NCI-H526 (cell line): ENCODE measurements at places on chromosomes 3 and 15.

- no peak for DNase-seq
Measured at GRCh38 chr15:38558372-38559059, 6.1 kb downstream of the RASGRP1 start.

DNA sequence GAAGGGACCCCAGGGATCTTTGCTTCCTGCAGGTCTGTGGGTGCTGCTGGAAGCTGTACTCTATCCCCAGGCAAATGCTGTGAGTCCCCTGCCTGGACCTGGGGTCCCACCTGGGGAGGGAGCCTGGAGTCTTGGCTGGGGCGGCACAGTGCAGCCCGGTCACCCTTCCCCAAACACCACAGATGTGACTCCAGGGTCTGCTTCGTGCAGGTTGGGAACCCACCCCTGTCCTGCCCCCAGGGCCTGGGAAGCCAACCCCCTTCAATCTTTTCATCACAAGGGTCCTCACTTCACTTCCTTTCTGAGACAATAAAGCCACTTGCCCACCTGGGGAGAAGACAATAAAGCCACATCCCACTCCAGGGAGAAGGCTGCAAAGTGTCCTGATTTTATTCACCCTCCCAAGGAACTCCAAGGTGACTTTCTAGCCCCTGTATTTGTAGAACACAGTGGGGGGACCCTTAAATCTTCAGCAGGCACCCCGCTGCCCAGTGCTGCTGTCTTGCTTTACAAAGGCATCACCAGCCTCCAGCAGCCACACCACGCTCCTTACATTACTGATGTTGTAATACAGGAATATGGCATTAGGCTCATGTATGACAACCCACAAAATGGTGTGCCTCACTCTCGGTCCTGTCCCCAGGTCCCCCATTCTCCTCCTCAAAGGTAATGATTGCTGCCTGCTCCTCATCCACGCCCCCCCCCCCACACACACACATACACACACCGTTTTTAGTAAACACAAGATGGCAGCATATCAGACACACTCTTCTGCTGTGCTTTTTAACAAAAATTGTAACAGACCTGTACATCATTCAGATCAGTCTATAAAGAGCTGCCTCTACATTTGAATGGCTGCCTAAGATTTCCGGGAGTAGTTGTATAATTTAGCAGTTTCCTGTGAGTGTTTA is 9.9 kb downstream of the C3orf22 start:
- DNase-seq: no peak

DNA sequence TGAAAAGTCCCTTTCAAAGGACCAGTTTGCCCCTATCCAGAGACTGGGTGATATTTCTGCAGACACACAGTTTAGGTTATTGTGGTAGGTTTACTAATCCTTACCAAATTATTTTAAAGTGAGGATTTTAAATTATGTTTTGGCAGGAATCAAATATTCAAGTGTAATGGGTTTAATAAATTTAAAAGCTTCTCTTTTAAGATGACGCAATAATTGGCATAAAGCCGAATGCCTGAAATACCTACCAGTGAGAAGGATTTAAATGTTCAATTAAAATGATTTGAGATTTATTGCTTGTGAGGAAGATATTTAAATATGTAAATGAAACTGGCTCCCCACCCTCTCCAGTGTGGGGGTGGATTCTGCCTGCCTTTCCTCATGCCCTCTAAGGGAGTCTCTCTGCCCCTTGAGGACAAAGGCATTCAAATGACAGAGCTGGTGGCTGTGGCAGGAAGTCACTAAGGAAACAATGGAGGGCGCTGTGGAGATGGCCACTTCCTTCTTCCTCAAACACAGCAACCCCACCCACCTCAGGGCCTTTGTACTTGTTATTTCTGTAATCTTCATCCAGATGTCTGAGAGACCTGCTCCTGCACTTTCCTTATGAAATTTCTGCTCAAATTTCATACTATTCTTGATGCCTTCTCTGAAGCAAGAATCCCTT is 131.7 kb downstream of the TNIK start:
- DNase-seq: peak; percentile 20

GRCh38 chr3:149535333-149535685 is 60.8 kb downstream of the TM4SF4 start:
- no peak for DNase-seq

DNA sequence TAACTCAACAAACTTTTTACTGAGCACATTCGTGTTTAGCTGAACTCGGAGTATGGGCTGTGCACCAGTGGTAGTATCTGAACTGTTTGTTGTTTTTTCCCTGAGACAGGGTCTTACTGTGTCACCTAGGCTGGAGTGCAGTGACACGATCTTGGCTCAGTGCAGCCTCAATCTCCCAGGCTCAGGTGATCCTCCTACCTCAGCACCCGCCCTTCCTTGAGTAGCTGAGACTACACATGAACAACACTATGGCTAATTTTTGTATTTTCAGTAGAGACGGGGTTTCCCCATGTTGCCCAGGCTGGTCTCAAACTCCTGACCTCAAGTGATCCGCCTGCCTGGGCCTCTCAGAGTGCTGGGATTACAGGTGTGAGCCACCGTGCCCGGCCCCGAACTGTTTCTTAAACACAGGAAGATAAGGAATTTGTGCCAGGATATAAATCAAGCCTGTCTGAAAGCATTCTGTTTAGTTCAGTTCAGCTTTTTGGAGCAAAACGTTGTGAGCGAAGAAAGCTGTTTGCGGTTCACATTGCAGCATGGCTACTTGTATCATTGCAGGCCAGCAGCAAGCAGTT is 40.4 kb upstream of the SKOR1 start:
- DNase-seq: no peak

GRCh38 chr3:42961633-42962032 is 17.5 kb upstream of the GASK1A start:
- DNase-seq: peak; percentile 77

- no peak for DNase-seq
Measured at GRCh38 chr3:34264337-34265041, 466.1 kb downstream of the PDCD6IP start.

- no peak for DNase-seq
Measured at GRCh38 chr3:149000206-149000745, 8.9 kb downstream of the GYG1 start.

DNA sequence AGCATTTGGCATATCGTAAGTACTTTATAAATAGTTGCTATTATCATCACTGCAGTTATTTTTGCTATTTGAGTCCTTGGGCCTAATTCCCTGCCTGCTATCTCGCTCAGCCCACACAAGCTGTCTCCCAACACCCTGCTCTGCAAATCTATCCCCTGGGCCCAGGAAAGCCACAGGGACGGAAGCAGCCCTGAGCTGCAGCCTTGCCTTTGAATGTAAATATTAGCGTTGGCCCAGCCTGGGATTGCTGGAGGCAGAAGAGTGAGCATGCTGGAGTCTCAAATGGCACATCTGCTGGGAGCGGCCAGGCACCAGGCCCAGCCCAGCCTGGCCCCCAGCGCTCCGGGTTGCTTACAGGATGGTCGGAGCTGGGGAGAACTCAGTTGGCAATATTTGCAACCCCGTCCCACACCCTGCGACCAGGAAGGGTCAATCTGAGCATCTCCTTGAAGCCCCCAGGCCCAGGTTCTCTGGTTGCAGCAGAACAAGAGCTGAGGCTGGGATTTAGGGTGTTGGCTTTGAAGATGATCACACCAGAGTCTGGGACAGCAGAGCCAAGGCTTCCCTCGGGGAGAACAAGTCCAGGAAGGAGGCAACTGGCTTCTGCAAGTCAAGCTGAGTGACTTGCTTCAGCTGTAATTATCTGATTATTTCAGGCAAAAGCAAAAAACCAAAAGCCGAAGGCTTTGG is 529.6 kb downstream of the SHQ1 start:
- DNase-seq: no peak

DNA sequence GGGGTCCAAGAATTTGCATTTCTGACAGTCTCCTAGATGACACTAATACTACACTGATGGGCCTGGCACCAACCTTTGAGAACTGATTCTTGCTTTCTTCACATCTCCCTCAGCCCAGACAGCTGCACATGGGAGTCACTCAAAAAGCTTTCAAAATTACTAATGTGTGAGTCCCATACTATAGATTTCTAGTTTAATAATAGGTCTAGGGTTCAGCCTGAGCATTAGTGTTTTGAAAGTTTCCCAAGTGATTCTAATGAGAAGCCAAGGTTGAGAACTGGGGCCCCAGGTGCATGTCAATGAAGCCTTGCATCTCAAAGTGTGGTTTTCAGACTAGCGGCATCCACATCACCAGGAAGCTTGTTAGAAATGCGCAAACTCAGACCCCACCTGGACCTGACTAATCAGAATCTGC is 159.9 kb upstream of the CMC1 start:
- no peak for DNase-seq

DNA sequence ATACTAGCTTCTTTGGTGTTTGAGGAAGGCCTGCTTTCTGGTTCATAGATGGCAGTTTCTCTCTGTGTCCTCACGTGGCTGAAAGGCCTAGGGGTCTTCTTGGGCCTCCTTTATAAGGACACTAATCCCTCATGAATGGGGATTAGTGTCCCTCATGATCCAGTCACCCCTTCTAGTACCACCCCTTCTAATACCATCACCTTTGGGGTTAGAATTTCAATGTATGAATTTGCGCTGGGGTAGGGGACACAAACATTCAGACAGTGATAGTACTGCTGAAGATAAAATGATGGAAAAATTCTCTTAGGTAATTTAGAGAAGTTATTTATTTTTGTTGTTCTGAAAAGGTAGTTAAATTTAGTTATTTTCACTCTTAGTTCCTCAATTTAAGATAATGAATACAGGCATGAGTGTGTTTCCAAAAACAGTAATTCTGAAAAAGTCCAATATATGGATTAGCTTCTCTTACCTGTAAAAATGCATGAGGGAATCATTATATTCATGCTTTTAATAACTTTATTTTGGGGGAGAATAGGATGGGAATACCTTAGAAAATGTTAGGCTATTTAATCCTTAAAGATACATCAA is 103.6 kb downstream of the FNDC3B start:
- no peak for DNase-seq

DNA sequence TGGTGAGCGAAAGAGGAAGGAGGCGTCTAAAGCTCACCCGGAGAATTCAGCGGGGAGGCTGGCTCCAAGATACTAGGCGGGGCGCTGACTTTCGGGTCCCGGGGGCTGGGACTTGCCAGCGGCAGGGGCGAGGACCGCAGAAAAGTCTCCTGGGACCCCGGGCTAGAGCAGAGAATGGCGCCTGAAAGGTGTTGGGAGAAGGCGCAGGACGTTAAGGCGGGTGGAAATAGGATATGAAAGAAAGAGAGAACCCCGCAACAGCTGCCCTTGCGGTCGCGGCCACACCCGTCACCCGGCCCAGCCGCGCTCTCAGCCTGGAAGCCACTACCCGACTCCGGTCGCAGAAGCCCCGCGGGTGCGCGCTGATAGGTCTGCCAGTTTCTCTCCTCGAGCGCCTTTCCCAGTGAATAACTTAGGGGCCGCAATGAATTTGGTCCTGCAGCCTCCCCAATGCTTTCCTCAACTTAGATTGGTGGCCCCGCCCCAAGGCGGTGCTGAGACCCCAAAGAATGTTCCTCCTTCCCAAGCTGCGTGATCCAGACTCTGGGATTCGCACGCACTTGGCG is 604 bp downstream of the LTK start:
- peak; percentile 62 for DNase-seq

DNA sequence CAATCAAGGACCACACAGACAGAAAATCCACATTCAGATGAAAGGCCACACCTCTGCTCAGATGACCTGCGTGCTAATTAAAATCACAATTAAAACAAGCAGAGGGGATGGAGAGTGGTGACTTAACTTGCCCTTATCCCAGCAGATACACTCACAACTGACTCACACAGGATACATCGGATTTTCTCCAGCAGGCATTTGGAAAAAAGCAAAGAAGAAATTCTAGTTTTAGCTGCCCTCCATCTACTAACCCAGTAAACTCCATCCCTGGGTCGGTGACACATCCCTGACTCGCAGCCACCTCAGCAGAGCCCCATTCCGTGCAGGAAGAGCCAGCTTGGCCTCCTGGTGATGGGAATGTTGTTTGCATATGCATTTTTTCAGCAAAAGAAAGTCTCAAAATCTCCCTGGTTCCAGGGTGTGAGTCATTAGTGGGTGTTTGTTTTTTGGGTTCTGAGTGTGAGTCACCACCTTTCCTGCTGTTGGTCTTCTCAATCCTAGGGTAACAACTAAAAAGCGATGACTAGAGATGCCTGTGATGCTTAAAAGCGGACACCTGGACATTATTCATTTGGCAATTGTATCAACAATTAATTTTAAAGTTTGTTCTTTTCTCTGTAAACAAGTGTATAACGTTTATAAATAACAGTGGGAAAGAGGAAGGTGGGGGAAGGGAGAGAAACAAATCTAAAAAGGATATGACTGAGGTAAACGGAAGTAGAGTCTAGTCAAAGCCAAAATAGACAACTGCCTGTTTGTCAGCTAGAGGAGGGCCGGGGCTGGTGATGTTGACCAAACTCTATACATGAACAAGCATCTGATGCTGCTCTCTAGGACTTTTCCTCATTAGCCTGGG is 49.8 kb upstream of the SLC4A7 start:
- no peak for DNase-seq
